ENCODE measurements at places on chromosomes 2 and 18.

- DNase-seq = no peak
Observed at GRCh38 chr2:170887896-170888295, 41.2 kb upstream of the GORASP2 start.

- DNase-seq = no peak
Observed at GRCh38 chr2:66469214-66469902, 34.4 kb downstream of the MEIS1 start.

- DNase-seq = no peak
Observed at GRCh38 chr2:237217995-237218616, 132.4 kb downstream of the COPS8 start.

DNA sequence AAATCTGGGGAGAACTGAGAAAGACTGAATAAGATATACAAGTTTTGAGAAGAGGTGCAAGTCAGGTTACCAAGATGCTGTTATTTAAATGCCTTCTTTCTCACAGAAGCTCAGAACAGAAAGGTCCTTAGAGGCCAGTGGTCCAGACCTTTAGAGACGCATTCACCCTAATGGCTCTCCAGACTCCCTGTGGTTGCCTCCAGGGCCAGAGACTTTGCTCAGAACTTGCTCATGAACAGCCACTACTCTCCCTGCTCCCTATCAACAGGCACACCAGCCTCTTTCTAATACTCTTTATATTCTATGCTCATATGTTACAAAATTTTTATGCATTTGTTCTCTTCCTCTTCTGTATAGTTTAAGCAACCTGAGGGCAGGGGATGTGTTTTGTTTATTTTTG is 349.0 kb upstream of the TNP1 start:
- DNase-seq = no peak

DNA sequence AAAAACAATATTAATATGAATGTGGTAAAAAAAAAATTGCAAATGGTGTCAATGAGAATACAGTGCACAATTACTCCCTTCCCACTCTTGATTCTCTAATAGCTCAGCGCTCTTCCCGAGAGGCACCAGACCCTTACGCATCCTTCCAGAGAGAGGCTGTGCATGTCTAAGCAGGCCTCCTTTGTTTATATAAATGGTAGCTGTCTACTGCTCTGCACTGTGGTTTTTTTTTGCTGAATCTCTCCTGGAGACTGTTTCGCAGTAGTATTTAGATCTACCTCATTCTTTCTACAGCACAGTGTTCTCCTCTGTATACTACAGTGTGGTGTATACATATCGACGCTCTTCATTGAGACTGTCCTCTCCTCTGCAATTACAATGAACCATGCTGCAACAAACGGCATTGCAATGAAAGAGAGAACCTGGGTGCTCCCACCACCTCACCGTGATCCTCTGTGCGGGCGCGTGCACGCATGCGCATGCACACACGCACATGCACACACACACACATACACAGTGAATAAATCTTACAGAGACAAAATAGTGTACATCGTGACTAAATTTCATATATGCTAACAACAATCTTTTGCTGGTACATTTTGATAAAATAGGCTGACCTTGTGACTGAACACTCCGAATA is 19.4 kb downstream of the SEPTIN10 start:
- DNase-seq = no peak

- DNase-seq = no peak
Observed at GRCh38 chr2:20589975-20590703, 60.8 kb downstream of the HS1BP3 start.

- peak; percentile 17 for DNase-seq
Observed at GRCh38 chr2:217650716-217651360, 352.0 kb downstream of the TNS1 start.

GRCh38 chr18:73859837-73860397 is 287.7 kb downstream of the FBXO15 start:
- DNase-seq = no peak

- no peak for DNase-seq
Observed at GRCh38 chr18:53911200-53911599, 313.3 kb downstream of the MBD2 start.

DNA sequence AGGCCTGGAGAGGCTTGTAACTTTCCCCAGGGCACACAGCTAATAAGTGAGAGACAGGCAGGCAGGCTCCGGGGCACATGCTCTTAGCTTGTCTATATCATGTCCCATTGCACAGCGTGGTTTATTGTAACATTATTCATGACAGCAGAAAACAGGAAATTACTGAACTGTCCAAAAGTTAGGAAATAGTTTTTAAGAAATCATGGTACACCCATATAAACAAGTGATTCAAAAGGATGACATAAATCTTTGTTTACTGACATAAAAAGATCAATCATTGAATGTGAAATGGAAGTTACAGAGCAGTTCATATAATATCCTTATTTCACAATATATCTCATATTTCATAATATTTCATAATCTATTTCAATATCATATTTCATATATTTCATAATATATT is 34.3 kb upstream of the TXNDC2 start:
- no peak for DNase-seq

- no peak for DNase-seq
Observed at GRCh38 chr18:21830532-21830931, 89.9 kb downstream of the MIB1 start.

GRCh38 chr2:45923701-45924100 is 272.2 kb downstream of the PRKCE start:
- DNase-seq = no peak
